ENCODE measurements at places on chromosomes 7 and 10.

DNA sequence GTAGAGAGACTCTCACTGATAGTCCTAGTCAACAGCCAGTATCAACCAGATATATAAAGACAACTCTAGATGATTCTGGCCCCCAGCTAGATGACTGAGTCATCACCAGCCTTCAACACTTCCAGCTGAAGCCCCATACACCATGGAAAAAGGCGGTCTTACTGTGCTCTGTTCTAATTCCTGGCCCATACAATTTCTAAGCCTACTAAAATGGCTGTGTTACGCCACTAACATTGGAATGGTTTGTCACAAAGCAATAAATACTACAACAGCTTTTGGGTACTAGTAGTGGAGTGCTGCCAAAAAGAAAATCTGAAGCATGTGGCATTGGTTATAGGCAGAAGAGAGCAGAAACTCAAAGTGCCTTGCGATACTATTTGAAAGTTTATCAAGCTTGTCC lies 13.0 kb upstream of the TES start:
- no peak for DNase-seq

- DNase-seq = no peak
Observed at GRCh38 chr10:117496616-117497028, 45.9 kb upstream of the EMX2 start.

DNA sequence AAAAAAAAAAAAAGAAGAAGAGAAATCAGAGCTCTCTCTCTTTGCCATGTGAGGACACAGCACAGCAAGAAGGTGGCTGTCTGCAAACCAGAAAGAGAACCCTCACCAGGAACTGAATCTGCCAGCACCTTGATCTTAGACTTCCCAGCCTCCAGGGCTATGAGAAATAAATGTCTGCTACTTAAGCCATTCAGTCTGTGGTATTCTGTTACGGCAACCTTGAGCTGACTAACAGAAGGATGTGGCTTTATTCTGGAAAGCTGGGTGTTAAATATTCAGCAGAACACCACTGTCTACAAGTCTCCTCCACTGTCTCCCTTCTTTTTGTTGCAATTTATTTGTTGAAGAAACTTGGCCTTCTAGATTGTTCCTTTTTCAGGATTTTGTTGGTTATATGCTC lies 5.0 kb downstream of the COL26A1 start:
- no peak for DNase-seq

DNA sequence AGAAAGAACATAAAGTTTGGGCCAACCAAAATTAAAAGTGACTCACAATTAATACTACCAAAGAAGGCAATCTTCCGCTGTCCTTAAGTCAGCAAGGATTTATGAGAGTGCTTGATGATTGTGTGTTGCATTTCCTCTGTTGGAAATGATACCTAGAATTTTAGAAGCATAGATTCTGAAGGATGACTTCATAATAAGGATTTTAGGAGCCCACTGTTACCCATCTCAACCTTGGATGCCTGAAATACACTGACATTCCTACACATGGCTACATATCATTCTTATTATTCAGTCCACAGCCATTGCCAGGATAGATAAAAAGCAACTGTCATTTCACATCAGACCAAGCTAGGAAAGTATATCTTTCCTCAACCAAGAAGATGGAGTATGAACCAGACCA lies 823.8 kb downstream of the LRMDA start:
- DNase-seq = no peak

- DNase-seq = no peak
Observed at GRCh38 chr7:100826514-100827329, 601 bp downstream of the EPHB4 start.

DNA sequence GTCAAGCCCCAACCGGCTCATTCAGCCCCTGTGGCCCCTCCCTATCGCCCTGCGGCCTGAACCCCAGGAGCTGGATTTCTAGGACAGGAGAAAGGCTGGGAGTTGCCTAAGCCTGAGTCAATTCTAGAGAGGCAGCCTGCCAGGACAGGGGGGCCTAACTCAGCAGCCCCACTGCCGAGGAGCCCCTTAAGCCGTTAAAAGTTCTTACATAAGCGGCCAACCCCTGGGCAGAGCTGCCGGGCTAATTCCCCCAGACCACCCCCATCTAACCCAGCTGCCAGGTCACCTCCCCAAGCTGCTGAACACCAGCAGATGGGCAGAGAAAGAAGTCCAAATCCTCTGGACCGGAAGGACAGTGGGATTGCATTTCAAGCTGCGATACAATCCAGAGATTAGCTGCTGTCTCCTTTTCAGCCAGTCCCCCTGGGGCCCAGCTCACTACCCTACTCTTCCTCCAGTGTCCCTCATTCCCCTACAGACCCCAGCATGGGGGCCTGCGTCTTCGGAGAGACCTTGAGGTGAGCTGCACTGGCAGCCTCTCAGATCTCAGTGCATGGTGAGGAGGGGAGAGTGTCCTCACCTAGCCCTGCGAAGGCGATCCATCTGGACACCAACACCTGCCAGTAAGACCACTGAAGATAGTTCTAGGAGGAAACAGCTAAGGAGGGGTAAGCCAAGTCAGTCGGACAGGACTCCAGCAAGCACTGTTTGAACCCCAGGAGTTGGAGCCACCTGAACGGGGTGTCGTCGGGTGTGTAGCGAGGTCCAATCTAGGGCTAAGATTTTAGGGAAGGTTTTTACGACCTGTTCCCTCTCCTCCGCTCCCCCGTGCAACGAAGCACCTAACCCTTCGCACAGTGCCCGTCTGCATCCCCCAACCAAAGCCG lies 830 bp downstream of the IMPDH1 start:
- no peak for DNase-seq

DNA sequence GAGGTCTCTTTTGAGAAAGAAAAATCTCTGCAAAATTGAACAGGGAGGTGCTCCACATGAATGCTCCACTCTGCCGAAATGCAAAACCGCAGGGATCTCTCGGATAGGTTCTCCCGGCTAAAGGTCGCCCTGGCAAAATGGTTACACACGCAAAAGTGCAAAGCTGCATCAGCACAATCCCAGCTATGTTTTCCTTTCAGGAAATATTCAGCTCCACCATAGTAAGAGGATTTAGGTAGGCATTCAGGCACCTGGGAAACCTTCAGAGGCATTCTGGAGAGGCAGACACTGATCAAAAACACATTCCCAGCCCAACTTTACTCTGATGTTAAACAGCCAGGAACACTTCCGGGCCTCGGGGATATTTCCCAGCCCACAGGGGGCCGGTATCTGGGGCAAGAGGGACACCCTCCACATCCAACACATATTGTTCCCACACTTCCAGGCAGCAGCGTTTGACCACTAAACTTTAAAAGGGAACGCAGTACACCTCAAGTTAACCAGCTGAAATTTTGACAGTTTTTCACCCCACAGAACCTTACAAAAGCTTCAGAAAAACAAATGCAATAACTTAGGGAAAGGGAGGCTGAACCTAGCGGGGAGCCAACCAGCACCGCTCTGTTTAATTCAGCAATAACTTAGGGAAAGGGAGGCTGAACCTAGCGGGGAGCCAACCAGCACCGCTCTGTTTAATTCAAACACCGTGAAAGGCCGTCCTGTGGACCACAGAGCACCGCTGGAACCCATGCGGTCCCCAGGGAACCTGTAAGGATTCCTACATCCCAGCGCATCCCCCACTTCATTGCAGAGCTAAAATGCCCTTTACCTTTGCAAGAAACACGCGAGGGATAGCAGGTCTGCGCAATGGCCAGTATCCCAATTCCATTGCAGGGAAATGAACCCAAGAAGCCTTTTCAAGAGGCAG lies 45.9 kb downstream of the TNS3 start:
- DNase-seq = no peak

- no peak for DNase-seq
Observed at GRCh38 chr7:20299647-20300312, 30.9 kb upstream of the ITGB8 start.

- DNase-seq = no peak
Observed at GRCh38 chr7:16619979-16620408, 25.6 kb downstream of the ANKMY2 start.

DNA sequence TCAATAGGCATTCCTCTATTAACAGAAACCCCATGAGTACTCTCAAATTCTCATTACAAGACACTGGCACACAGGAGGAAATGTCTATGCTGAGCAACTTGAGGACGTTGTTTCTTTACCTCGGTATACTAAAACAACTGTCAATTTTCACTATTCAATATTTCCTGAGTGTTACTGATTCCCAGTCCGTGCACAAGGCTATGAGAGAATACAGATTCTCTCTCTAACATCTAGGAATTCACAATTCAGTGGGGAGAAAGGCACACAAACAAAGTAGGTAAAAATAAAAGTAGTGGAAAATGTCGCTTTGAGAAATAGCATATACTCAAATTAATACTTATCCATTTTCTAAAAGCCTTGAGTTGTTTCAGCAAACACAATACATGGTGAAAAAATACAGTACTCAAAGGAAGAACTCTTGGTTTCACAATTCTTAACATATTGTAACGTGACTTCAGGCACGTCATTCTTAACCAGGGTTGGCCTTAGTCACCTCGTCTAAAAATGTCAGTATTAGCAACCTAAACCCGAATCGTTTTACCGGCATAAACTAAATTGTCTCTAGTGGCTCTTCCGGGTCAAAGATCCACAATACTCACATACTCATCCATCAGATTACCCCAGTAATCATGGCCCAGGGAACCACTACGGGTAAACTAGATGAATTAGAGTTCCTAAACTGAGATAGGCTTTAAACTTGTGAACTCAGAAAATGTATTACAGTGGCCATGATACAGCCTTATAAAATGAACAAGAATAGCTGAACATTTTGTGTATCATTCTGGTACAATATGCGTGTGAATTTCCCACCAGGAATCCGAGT lies 1.5 kb downstream of the IPMK start:
- no peak for DNase-seq

GRCh38 chr10:82554381-82554780 lies 679.4 kb downstream of the NRG3 start:
- DNase-seq = no peak

DNA sequence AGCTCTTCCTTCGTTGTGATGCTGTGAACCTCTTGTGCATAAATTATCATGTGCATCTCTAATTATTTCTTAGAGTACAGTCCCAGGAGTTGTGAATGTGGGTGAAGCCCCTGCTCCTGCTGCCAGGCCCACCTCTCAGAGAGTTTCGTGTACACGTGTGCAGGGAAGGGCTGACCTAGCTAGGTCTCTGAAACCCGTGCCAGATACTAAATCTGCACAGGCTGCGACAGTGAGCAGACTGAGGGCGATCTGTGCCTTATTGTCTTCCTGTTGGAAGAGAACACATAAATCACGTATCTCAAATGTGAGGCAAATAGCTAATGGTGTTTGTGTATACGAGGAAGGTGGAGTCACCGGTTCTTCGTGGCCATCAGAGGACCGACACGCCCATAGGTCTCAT lies 71.8 kb upstream of the DNAJB6 start:
- no peak for DNase-seq

DNA sequence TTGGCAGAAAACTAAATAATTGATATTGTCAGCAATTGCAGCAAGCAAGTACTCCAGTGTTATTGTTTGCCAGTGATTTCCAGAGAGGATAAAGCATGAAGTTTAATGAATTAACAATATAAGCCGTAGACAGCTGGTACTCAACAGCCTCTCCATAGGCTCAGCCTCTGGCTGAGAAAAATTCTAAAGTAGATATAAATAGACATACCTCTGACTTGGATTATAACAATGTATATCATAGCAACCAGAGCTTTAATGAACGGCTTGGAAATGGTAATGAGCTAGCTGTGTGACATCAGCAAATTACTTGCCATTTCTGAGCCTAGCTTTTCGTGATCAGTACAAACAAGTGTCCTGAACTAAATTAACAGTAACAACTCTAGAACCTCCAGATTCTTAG lies 1055.4 kb upstream of the AUTS2 start:
- DNase-seq = no peak

DNA sequence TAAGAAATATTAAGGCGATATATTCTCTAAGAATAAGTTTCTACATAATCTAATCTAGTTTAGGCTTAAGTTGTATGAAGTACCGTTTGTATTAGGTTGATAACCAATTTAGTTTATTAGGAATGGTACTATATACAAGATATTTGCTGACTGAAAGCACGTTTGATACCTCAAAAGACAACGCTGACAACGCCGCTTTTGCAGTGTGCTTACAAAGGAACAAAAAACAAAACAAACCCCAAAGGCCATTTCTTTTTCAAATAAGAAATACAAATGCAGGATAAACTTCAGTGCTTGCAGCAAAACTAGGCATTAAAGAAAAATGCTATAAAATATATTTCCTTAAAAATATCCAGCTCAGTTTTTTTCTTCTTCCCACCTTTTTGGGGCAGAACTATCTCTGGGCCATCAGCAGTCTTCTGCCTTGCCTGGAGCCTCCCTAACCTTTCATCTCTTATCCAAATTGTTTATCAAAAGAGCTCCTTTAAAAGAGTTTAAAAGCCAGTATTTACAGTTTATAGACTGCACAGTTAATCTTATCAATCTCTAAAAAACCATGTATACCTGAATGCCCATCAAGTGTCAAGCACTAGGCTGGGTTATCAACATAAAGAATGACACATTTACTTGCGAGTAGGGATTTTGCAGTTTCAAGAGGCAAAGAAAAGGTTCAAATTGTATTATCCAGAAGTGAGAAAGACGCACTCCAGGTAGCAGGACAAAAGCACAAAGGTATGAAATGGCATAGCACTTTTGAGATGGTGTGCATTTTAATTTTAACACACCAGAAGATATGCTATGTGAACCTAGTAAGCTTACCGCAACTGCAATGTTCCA lies 4.1 kb upstream of the KMT2E start:
- no peak for DNase-seq

GRCh38 chr10:109178591-109178990 lies 744.7 kb downstream of the XPNPEP1 start:
- no peak for DNase-seq

- no peak for DNase-seq
Observed at GRCh38 chr10:122499491-122499941, 38.2 kb downstream of the HTRA1 start.

DNA sequence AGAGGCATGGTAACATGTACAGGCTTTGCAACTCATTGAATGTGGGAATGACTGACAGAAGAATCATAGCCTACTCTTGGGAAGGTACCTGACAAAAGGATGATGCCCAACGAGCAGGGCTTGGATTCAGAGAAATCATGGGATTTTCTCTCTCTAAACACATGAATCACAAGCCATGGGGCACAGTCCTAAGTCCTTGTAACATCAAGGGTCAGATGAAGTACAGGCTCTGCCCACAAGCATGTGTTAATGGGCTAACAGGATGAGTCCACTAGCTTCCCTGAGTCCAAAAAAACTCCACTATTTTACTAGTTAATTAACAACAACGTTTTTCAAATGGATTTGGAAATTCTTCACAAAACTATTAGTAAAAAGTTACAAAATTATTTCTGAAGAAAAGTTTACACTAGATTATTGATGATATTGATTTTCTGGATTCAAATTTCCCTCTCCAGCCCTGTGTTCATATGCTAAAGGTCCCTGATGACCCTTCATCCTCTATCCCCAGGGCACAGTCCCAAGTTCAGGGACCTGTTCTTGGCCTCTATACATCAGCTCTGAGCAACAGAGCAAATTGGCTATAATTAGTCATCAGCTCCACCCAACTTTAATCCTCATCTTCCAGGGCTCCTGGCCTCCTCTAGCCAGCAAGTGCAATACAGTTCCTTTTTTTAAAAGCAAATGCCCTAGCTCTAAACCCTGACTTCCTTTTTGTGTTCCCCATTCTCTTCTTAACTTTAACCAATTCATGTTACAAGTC lies 99.8 kb downstream of the GSAP start:
- no peak for DNase-seq
